ENCODE measurements at places on chromosomes 13 and 19.

GRCh38 chr19:34499155-34499834 is 17.7 kb downstream of the WTIP start:
- DNase-seq: no peak

GRCh38 chr13:66400292-66400691 is 829.8 kb downstream of the PCDH9 start:
- DNase-seq: no peak

- DNase-seq: no peak
These were observed 2.7 kb upstream of the RPS15 start for GRCh38 chr19:1435378-1435989.

GRCh38 chr19:56942756-56943155 is 102.2 kb upstream of the PEG3 start:
- DNase-seq: no peak

DNA sequence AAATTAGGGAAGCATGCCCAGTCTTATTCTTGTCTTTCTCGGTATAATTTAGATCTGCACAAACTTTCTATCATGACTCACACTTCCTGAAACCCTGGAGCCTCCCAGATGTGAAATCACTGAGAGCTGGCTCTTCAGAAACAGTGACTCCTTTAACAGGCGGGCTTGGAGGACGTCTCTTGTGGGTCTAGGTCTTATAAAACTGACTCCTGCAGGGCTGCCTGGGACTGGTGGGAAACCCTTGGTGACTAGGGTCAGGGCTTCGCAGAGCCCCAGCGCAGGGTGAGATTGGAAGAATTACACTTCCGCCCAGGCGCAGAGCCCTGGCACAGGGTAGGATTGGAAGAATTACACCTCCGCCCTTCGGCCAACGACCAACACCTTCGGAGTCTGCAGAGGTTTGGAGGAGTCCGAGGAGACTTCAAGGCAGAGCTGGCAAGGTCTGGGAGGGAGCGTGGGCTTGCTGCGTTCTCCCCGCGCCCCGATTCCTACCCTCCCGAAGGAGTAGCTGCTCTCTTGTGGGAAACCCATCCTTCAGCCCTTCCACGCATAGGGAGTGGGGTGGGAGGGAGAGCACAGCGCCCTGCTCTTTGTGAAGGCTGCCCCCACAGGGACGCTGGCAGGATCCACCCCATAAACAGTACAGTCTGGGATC is 43.4 kb upstream of the MAP3K10 start:
- DNase-seq: peak; percentile 82

DNA sequence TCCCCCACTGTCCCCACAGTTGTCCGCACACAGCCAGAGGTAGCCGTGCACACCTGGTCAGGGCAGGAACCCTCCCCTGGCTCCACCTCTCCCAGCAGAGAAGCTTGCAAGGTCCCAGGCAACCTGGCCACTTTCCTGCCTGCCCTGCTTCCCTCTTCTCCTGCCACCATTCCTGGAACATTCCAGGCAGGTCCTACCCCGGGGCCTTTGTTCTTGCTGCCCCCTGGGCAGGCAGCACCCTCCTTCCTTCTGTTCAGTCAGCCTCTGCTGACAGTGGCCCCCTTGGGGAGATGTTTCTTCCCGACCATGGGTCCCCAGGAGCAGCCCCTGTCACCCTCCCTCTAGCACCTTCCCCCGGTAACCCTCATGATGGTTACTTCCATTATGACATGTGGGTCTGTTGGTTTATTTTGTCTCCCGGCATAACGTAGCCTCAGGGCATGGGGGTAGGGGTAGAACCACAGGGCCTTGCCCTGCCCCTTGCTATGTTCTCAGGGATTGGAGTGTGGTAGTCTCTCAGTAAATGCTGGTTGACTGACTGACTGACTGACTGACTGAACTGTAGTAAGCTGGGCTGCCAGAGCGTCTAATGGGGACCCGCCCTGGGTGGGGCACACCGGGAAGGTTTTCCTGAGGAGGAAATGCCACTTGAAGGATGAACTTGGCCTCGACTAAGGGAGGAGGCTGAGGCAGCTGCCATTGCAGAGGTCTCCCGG is 10.8 kb downstream of the PAK4 start:
- no peak for DNase-seq

DNA sequence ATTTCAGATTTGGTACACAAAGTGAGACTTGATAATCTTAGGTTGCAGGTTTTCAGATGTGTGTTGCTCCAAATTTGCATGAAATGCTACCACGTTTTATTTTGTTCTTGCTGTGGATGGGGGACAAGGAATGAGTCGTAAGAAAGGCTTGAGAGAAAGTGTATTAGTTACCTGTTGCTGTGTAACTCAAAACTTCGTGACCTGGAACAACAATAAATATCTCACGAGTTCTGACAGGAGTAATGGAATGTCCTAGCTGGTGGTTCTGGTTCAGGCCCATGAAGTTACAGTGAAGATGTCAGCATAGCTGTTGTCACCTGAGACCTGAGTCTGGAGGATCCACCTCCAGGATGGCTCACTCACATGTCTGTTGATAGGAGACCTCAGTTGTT is 1.2 kb downstream of the ZNF8 start:
- no peak for DNase-seq

DNA sequence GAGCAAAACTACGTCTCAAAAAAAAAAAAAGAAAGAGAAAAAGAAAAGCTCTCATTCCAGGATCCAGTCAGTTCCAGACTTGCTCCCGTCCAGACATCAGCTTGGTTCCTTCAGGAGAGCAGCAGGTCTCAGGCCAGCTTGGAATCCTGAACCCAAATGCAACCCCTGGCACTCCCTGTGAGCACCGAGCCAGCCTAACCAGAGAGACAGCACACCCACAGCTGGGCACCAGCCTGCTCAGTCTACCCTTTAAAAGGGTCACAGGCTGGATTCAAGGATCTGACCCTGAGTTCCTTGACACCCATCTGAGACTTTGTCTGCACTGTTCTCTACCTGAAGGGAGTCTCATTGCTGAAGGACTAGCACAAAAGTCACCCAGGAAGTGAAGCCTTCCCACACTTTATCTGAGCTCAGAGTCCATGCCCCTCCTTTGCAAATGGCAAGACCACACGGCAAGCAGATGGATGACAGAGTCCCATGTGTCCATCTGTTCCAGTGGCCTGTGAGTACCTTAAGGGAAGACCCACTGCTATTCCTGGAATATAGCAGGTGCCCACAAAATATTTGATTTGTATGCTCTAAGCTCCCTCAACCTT is 1.4 kb downstream of the PEPD start:
- no peak for DNase-seq

DNA sequence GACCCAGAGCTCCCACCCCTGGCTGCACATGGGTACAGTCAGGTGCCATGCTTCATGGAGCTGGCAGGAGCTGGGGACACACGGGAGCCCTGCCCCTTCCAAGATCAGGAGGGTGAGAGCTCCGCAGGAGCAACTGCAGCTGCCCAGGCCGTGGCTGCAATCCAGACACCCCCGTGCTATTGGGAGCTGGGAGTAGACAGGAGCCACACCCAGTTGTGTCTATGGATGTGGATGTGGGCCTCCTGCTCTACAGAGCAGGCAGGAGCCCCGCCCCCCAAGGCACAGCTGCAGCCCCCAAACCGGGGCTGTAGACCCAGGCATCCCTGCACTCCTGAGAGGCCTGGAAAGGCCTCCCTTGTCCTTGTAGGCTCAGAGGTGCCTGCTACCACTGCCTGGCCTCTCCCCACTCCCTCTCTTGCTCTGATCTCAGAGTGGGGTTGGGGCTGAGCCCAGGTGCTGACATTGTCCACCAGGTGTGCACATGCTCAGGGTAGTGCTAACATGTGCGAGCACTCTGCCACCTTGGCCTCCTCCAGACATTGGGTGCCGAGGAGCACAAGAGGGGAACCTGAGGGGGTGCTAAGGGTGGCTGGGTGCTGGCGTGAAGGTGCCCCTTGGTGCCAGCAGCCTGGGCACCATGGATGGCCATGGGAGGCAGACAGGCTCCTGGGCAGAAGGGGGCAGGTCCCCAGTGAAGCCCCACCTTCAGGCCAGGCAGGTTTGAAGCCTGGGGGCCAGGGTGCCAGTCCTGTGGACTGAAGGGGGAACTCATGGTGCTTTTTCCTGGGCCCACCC is 8.0 kb upstream of the BAX start:
- DNase-seq: no peak

- no peak for DNase-seq
These were observed 527.6 kb upstream of the KLF12 start for GRCh38 chr13:74661851-74662250.

GRCh38 chr19:5907241-5907640 is 2.6 kb downstream of the VMAC start:
- peak; percentile 24 for DNase-seq
